NCI-H2171 (cell line): ENCODE measurements at places on chromosomes 11 and 22.

GRCh38 chr11:567011-567628 is 6.3 kb downstream of the RASSF7 start:
- no peak for DNase-seq

- DNase-seq = no peak
Measured at GRCh38 chr11:8026982-8027381, 39.8 kb downstream of the EIF3F start.

GRCh38 chr11:7900686-7901085 is 30.4 kb downstream of the OR10A6 start:
- no peak for DNase-seq

DNA sequence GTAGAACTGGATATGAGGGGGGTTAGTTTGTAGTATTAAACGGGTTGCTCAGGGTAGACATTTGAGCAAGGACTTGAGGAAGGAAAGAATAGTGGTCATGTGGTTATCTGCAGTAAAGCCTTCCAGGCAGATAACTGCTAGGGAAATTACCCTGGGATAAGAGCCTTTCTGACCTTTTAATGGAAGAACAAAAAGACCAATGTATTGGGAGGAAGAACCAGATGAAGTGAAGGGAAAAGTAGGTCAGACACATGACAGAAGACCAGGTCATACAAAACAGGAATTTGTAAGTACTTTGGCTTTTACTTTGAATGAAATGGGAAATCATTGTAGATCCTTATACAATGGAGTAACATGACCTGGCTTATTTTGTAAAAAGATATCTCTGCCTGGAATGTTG is 241.9 kb upstream of the CTSC start:
- DNase-seq = no peak

GRCh38 chr11:92552942-92553341 is 328.3 kb downstream of the FAT3 start:
- no peak for DNase-seq

DNA sequence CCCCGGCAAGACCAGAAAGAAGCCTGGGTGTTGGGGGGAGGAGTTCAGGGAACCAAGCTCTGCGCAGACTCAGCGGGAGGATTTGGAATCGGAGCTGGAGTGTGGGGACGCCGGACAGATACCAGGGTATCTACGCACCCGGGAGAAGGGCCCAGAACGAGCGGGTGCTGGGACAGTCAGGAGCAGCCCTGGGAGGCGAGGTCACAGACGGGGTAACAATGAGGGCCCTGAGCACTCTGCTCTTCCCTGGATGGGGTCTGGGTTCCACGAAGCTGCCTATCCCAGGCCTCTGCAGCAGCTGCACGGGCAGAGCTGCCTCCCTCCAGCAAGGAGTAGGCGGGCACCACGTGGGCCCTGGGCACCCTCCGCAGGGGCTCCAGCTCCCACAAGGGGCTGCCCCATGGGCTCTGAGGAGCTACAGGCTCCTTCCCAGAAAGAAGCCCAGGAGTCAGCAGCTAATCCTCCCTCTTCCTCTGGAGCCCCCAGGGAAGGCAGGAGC is 197.2 kb downstream of the BRD1 start:
- DNase-seq = no peak

DNA sequence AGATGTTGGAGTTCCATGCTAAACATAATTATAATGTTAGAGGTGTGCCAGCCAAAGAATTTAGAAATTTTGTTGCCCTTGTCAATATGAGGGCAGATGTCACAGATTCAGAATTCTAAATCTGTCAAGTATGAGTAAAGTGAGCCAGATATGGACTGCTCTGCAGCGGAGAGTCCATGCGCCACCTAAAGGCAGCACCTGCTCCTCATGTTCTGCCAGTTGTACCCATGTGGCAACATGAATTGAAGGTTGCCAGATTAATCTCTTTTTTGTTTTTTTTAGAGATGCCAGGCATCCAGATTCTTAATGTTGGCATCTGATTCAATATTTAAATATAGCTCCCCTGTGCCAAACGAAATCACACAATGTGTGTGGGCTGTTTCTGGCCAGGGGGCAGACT is 678.6 kb upstream of the ANO5 start:
- no peak for DNase-seq

DNA sequence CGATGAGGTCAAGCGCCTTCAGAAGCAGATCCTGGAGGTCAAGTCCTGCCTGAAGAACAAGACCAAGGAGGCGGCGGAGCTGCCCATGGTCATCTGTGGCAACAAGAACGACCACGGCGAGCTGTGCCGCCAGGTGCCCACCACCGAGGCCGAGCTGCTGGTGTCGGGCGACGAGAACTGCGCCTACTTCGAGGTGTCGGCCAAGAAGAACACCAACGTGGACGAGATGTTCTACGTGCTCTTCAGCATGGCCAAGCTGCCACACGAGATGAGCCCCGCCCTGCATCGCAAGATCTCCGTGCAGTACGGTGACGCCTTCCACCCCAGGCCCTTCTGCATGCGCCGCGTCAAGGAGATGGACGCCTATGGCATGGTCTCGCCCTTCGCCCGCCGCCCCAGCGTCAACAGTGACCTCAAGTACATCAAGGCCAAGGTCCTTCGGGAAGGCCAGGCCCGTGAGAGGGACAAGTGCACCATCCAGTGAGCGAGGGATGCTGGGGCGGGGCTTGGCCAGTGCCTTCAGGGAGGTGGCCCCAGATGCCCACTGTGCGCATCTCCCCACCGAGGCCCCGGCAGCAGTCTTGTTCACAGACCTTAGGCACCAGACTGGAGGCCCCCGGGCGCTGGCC is 11.0 kb downstream of the RASD2 start:
- no peak for DNase-seq

DNA sequence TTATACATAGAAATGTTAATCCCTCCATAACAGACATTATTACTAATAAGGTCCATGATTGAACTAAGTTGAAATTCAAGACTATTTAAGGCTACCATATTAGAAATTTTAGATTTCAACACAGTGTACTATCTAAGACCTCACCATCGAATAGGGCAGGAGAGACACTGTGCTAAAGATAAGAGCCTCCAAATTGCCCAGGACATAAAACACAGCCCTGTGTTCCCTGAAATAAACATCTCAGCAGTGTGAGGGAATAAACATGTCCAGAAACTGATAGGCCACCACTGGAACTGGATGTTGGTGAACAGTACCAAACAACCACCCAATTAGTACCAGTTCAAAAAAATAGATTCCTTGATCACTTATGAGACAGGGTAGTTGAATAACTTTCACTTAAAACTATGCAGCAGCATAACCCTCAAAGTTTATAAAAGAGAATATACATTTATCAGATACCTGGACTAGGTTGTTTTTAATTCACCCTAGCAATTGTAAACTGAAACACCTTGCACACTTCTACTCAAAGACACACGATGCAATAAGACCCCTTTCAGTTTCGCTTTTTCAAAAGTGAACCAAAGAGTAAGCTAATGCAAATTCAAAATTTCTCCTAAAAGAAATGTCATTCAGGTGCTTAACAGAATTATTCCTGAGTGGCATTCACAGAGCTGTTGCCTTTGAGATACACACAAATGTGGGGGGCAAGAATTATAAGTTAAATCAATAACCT is 34.3 kb downstream of the USP28 start:
- no peak for DNase-seq

DNA sequence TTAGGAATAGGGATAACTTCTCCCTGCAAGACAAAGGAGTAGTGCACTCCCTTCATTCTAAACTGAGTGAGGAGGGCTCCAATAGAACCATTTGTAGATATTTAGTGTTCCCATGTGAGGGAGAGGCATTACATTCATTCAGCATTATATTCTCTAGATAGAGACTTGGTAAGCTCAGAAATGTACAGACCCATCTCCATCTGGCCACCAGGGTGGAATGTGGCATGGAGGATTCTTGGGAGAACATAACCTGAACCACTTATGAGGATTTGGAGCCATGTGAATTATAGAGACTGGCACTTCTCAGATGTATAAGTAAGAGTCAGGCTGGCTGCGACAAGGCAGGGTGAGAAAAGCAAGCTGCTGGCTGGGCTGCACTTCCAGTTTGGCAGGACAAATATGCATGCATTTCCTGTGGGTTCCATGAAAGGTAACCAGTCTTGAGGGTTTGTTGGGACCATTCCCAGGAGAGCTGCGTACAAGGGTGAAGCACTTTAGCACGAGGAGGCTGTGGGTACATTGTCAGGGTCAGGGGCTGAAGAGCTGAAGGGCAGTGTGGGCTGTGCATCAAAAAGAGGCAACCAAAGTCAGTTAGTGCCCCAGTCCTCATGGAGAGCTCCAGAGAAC is 9.2 kb downstream of the RRP8 start:
- DNase-seq = no peak

DNA sequence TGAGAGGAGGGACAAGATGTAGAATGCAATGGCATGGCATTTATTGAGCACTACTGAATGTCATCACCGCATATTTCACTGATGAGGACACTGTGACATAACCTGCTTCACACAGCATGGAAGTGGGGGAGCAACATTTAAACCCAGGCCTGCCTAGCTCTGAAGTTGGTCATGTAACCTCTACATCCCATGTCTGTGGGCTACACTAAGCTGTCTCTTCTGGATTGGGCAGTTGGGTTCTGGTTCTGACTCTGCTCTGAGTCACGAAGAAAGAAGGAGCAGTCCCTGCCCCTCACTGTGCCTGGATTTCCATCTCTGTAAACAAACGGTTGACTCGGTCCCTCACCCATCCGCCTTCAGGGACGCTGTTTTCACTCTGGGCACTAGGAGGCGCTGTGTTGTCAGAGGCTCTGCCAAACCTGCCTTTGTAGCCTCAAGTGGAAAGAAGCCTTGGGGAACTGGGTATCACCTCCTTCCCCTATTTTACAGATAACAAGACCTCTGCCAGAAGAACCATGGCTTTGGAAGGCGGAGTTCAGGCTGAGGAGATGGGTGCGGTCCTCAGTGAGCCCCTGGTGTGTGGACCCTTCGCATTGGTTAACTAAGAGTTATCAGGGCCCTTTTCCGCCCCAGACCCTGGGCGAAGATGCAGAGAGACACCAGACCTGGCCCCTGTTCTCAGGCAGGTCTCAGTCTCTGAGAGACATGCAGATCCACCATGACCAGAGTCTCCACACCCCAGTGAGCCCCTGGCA is 12.7 kb upstream of the ARHGEF17 start:
- no peak for DNase-seq

- DNase-seq = no peak
Measured at GRCh38 chr22:26827611-26828010, 170.2 kb downstream of the MIAT start.
